ENCODE measurements at places on chromosomes 7 and 10.

GRCh38 chr10:121155742-121156474 is 304.7 kb downstream of the WDR11 start:
- DNase-seq, result no peak

DNA sequence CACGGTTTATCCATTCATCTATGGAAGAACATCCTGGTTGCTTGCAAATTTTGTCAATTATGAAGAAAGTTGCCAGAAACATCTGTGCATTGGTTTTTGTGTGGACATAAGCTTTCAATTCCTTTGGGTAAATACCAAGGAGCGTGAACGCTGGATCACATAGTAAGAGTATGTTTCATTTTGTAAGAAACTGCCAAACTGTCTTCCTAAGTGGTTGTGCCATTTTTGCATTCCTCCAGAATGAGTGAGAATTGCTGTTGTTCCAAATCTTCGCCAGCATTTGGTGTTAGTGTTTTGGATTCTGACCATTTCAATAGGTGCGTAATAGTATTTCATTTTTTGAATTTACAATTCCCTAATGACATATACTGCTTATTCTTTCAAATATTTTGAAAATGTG is 155.3 kb upstream of the FRMD4A start:
- no peak for DNase-seq

- DNase-seq, result no peak
Measured at GRCh38 chr10:34061841-34062240, 727.4 kb upstream of the NRP1 start.

- no peak for DNase-seq
Measured at GRCh38 chr7:1555813-1556543, at the start of gene TMEM184A. Gene TMEM184A (minus strand): TSS chr7:1556205. CDS start chr7:1555484, 721 bp downstream.

DNA sequence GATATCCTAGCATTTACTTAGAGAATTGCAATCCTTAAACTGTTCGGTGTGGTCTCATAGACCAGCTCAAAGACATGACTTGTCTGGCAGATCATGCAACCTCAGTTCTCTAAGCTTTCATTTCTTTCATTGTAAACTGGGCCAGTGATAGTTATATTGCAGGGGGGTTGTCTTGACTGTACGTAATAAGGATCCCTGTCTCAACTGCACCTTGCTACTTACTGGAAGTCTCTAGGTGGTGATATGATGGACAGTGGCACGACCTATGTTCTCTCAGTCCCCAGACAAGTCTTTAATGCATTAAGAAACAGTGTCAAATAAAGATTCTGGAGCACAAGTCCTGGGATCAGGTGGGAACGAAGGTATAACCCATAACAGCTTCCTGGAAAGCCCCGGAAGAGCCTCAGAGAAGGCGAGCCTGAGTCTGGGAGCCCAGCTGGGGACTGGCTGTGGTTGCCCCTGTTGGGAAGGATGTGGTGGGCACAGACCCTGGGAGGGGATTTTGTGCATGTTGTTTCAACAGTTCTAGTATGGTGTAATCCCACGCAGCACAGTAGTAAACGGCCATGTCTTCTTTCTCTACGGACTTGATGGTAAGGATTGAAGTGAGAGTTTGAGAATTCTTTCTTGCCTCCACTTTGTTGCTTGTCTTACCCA is 26.0 kb upstream of the TARP start:
- no peak for DNase-seq

- DNase-seq, result no peak
Measured at GRCh38 chr7:102439963-102440795, 6.8 kb downstream of the ORAI2 start.

GRCh38 chr7:99766484-99767099 is 17.4 kb downstream of the CYP3A4 start:
- no peak for DNase-seq

- DNase-seq, result no peak
Measured at GRCh38 chr10:85604136-85604725, 762.4 kb downstream of the GRID1 start.

DNA sequence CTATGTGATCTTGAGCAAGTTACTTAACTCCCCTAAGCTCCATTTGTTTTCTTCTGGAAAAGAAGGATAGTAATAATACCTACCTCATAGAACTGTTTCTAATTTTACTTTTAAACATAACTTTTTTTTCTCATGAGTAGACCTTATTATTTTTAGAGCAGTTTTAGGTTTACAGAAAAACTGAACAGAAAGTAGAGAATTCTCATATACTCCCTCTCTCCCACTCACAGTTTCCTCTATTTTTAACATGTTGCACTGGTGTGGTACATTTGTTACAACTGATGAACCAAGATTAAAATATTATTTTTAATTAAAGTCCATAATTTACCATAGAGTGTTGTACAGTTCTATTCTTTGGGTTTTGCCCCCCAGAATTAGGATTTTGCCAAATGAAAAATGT is 221.3 kb upstream of the CSTF2T start:
- DNase-seq, result no peak

GRCh38 chr7:9776900-9777299 is 1196.8 kb upstream of the PHF14 start:
- no peak for DNase-seq

DNA sequence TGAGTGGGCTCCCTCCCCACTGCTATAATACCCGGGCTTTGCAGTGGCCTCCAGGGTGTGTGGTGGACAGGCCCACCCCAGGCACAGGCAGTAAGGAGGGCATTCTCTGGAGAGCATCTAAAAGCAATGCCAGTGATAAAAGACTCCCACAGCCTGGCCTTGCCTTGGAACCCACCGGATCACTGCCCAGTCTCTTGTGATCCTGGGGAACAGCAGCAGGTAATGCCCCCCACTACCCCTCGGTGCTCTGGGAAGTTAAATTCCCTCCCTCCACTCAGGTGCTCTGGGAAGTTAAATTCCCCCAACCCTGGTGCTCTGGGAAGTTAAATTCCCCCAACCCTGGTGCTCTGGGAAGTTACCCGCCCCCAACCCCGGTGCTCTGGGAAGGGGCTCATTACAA is 565.2 kb downstream of the TCERG1L start:
- DNase-seq, result no peak

GRCh38 chr7:66502230-66503035 is 126.2 kb upstream of the KCTD7 start:
- no peak for DNase-seq

GRCh38 chr7:12619461-12620069 is 49.0 kb downstream of the SCIN start:
- no peak for DNase-seq

- DNase-seq, result no peak
Measured at GRCh38 chr10:21264271-21264670, 261.2 kb downstream of the SKIDA1 start.

- no peak for DNase-seq
Measured at GRCh38 chr7:83908526-83908925, 259.6 kb upstream of the SEMA3E start.

GRCh38 chr7:158821171-158822031 is 7.9 kb downstream of the ESYT2 start:
- DNase-seq, result no peak

DNA sequence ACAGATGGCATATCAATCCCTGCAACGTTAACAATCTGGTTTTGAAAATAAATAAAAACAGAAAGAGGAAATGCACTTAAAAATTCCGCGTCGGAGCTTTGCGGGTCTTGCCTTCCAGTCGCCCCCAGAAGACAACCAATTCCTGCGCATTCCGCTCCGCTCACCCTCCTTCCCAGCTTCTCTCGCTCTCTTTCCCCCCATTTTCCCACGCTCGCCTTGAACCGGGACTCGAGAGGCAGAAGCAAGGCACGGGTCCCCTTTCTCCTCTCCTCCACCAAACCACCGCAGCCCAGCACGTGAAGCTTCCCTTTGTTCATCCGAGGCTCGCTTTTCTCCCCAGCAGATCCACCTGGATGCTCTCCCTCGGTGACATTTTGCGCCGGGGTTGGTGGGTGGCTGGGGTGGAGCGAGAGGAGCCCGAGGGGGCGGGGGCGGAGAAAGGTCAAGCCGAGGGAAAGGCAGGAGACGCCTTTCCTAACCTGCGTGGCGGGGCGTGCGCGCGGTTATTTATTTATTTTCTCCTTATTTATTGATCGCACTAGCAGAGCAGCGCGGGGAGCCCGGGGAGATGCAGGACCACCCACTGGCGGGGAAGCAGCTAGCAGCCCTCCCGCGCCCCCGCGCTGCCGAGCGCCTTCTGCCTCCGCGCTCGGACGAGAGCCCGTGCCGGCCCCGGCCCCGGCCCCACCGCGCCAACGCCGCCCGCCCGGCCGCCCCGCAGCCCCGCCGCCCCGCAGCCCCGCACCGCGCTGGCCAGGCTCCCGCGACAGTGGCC is at the start of gene KCND2:
Gene KCND2 (plus strand): TSS at position 475 of the 775 bp plus-strand sequence.
- DNase-seq, result no peak

- DNase-seq, result no peak
Measured at GRCh38 chr7:128044064-128044463, 12.8 kb upstream of the LRRC4 start.

DNA sequence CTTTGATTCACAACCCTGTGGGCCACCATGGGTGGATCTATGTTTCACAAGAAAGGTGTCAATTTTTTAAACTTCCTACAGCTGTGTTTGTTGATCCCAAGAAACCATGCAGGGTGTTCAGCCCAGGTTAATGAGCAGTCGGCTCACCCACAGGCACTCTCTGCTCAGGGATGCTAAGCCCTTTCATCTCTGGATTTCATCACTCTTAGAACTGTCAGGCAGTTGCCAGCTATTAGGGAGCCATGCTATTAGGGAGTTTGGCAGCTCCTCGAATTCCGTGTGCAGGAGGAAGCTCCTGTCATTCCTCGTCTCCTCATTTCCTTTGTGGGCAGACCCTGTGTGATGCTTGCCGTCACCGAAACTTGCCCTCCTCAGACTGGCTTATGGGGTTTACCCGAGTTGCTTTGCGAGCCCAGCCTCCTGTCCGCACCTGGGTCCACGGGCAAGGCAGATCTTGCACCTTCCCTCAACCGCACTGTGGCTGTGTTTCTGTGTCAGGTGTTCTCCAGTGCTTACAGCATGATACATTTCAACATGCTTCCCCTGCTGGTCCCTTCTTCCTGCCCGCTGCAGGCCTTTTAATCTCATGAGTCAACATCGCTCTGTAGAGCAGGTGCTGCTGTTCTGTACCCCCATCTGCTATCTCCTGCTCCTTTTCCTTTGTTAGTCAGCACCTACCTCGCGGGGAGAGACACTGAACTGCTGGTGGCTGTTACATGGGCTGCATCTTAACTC is 509.8 kb downstream of the SUGCT start:
- no peak for DNase-seq

DNA sequence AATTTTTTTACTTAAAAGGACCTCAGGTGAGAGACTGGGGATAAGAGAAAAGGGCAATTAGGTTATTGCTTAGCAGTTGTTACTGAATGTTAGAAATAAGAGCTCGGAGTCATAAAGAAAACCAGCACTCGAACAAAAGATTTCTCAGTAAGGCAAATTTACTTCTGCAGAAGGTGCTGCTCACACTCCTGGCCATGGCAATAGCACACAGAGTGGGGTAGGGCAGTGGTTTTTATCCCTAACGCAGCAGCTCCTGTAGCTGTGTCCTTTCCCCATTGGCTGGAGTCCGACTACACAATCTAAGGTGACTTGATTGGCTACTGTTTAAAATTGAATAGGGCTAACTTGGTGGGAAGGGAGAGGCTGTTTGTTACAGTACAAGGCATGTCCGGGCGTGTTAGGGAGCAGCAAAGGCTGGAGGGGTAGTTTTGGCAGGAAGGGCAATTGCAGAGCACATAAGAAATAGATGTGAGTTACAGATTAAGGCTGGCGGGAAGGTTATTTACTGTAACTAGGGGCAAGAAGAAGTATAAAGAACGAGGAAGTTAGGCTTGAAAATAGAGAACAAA is 112.1 kb downstream of the AKR1D1 start:
- no peak for DNase-seq

GRCh38 chr7:154638286-154638685 is 364.6 kb downstream of the PAXIP1 start:
- DNase-seq, result no peak

GRCh38 chr7:333393-333764 is 43.4 kb downstream of the FOXL3 start:
- no peak for DNase-seq

DNA sequence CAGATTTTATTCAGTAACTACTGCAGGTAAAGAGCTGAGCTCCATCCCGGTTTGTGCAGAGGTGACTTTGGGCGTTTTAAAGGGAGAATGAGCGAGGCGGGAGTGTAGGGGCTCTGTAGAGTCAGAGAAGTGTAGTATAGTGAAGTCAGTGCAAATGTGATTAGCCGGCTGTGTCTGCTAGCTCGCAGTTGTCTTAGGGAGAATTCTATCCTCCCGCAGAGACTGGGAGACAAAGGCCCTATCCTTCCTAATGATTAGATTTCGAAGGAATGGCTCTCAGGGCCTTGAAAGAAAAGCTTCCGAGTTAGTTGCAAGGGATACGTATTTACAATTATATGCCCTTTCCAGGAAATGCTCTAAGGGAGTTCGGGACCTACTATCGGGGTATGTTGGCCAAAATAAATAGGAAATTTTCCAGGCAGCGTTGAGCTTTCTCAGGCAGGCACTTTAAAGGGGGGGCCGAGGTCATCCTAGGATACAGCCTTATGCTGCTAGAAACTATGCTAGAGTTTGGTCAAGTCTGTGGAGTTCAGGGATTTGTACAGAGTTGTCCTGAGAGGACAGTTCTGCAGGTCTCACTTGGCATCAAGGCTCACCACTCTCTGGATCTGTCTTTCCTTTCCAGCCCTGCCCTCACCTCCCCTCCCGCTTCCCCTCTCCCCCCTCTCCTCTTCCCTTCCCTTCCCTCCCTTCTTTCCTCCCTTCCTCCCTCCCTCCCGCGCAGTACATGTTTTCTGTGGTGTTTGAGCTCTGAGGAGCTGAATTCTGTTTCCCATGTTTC is 825 bp downstream of the MRPL32 start:
- no peak for DNase-seq

GRCh38 chr7:124162667-124163066 is 129.8 kb upstream of the TMEM229A start:
- DNase-seq, result no peak

DNA sequence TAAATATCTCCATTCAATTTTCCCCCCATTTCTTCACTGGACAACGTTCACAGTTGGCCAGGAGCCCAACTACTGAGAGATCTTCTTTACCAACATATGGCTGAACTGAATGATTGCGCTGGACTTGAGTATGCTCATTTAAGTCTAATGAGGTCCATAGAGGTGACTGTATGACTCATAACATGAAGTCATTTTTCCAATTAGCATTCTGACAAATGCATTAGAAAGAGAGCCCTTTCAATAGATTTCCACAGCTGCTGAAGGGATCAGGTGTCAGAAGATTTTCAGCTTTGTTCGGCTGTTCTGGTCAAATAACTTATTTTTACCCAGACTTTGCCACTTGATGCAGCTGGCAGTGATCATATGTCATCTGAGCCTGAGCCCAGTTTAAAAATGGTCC is 438.0 kb downstream of the ETV1 start:
- no peak for DNase-seq

- DNase-seq, result no peak
Measured at GRCh38 chr10:99466632-99467223, 36.3 kb upstream of the GOT1 start.

GRCh38 chr10:44424957-44425356 is 40.1 kb upstream of the CXCL12 start:
- no peak for DNase-seq

- DNase-seq, result no peak
Measured at GRCh38 chr7:139361523-139361922, 1.8 kb downstream of the LUC7L2 start.

GRCh38 chr7:43535810-43536585 is 46.9 kb upstream of the STK17A start:
- no peak for DNase-seq

- no peak for DNase-seq
Measured at GRCh38 chr7:151399906-151400305, 9.9 kb downstream of the WDR86 start.
